ENCODE measurements at places on chromosomes 6 and 20.
A peak's percentile ranks its signal among the peaks of the same experiment; 100 is the strongest.

- no peak for DNase-seq
Measured at GRCh38 chr20:10659651-10660601, 13.9 kb downstream of the JAG1 start.

- DNase-seq = no peak
Measured at GRCh38 chr6:157673596-157673995, 149.4 kb upstream of the SNX9 start.

DNA sequence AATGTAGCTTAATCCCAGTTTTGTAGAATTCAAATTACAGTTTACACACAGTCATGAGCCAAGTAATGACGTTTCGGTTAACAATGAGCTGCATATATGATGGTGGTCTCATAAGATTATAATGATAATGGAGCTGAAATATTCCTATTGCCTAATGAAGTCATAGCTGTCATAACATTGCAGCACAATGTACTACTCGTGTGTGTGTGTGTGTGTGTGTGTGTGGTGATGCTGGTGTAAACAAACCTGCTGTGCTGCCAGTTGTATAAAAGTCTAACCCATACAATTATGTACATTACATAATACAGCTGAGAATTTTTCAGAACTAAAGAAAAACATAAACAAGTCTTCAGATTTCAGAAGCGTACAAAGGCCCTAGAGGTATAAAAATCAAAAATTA, 66.7 kb upstream of the ARID1B start:
- no peak for DNase-seq

GRCh38 chr6:107323133-107323785, 136.1 kb downstream of the PDSS2 start:
- DNase-seq = no peak

DNA sequence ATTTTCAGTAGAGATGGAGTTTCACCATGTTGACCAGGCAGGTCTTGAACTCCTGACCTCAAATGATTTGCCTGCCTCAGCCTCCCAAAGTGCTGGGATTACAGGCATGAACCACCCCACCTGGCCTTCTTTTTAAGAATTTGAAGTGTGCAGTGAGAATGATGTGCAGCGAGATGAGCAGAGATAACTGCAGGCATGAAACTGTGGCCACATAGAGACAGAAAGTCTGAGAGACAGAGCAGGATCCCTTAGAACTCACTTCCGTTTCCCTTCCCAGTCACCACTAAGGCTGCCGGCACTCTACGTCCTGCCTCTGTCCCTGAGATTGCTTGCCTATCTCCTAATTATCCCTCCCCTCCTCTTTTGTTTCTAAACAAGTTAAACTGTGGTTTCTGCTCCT, 27.2 kb downstream of the IL22RA2 start:
- DNase-seq = no peak

- DNase-seq = no peak
Measured at GRCh38 chr6:139145661-139146060, 10.8 kb downstream of the HECA start.

DNA sequence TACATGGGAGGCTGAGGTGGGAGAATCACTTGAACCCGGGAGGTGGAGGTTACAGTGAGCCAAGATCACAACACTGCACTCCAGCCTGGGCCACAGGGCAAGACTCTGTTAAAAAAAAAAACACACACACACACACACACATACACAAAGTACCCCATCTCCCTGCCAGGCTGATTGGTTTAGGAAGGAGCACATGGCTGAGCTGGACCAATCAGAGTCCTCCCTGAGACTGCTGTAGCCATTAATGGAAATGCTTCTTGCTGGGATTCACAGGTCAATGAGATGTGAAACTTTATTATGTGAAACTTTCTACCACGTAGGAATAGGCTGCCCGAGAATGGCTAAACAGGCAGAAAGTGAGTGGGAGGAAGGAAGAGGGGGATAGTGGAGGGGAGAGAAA, 2.9 kb downstream of the TREM1 start:
- no peak for DNase-seq

DNA sequence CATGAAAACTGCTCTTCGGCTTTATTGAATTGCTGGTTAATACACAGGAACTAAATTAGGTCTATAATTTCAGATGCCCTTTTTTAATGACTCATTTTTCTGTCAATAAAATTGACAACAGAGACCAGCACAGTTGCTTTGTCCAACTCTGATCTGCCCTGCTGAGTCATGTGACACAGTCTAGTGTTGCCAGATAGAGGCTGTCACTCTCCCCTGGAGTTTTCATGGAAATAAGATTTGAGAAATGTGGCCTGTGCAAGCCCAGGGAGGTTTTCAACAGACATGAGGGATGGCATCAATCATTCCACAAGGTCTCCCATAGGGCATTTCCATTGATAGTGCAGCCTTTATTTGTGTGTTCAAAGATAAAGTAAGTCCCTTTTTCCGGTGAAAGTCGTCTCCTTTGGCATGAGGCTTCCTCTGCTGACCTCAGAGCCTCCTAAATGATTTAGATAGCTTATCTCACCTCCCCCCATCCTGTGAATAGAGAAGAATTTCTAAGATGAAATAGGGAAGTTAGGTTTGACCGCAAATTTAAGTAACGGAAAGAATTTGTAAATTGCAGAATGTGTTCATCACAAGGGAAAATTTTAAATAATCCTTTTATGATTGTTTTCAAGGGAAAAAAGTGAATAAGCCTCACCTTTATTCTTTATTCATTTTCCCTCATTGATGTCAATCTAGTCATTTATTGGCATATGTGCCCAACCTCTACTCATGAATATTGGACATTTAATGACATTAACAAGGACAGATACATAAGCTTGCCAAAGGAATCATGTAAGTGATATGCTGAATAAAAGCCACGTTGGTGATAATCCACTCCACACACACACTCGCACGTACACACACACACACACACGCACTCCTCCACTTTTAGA, 277.7 kb downstream of the ADGB start:
- no peak for DNase-seq

GRCh38 chr6:134740027-134740373, 209.9 kb downstream of the ALDH8A1 start:
- DNase-seq = no peak

- no peak for DNase-seq
Measured at GRCh38 chr6:15981956-15982355, 146.9 kb upstream of the MYLIP start.

DNA sequence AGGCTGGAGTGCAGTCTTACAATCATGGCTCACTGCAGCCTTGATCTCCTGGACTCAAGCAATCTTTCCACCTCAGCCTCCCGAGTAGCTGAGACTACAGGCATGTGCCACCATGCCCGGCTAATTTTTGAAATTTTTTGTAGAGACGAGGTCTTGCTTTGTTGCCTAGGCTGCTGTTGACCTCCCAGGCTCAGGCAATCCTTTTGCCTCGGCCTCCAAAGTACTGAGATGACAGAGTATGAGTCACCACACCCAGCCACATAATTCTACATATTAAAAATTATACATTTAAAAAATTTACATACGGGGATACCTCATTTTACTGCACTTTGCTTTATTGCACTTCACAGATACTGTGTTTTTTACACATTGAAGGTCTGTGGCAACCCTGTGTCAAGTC, 115.1 kb downstream of the MAN1A1 start:
- DNase-seq = no peak

DNA sequence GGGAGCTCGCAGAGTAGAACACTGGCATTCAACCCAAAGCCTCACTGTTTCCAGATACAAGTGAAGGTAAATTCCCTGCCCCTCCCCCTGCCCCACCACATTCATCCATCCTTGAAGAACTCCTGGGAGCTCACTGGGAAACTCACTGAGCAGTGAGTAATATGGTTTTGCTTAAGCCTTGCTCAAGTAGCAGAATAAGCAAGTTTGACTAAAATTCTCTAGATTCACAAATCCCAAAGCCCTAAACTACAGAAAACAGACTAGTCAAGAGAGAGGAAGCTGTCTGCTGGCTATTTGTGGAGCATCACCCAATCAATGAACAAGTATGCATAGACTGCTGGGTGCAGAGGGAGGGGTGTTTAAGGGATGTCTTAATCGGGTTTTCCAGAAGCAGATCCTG, 82.1 kb downstream of the UNC5CL start:
- peak; percentile 88 for DNase-seq

DNA sequence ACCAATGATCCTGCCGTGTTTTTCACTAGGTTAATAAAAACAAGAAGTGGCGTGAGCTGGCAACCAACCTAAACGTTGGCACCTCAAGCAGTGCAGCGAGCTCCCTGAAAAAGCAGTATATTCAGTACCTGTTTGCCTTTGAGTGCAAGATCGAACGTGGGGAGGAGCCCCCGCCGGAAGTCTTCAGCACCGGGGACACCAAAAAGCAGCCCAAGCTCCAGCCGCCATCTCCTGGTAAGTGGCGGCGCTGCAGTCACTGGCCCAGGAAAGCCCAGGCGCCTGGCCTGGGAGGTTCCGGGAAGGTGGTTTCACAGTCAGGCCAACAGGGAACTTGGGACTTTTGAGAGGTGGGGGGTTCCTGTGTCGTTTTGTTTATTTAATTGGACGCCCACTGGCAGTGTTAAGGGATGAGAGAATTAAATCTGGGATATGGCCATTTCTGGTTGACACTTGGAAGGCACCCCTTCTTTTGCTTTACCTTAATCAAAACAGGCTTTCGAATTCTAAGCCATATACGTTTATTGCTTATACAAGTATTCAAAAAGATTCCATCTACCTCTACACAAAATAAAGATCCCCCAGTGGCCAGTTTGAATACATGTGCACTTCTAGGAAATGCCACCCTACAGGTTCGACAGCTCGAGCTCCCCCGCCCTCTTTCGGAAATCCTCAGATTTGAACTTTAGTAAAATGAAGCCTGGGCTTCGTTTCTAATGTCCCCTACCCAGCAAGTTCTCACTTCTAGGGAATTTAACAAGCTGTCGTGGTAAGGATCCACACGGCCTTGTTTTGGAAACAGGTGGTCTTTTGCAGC, 138.9 kb downstream of the TMEM242 start:
- DNase-seq = no peak

- peak; percentile 55 for DNase-seq
Measured at GRCh38 chr20:47181056-47181862, 175.2 kb downstream of the ZMYND8 start.

DNA sequence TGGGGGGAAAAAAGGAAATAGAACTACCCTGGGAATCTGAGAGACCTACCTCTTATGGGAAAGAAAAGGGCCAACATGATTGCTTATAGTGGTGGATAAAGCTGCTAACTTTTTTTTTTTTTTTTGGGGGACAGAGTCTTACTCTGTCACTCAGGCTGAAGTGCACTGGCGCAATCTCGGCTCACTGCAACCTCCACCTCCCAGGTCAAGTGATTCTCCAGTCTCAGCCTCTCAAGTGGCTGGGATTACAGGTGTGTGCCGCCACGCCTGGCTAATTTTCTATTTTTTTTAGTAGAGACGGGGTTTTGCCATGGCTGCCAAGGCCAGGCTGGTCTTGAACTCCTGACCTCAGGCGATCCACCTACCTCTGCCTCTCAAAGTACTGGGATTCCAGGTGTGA, 39.5 kb upstream of the TBC1D22B start:
- no peak for DNase-seq

DNA sequence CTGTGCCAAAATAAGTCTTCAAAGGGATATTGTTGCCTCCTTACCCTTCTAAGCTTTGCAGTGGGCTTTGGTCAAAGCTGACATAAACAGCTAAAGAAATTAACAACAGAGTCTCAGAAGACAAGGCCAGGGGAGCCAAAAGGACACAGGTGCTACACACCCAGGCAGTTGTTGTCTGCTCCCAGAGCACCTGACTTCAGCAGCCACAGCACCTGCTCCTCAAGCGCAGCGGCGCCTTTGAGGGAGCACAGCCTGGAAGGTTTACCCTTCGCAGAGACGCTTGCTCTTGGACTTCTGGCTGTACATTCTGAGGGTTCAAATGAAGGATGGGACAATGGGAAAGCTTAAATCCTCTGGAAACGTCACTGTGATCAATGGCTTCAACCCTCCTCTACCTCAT, 16.6 kb downstream of the B4GALT5 start:
- no peak for DNase-seq

- DNase-seq = no peak
Measured at GRCh38 chr6:28607990-28608389, 82.3 kb downstream of the GPX5 start.

GRCh38 chr6:44868335-44868668, 459.8 kb upstream of the RUNX2 start:
- DNase-seq = no peak

GRCh38 chr6:117817499-117817898, 89.6 kb upstream of the SLC35F1 start:
- DNase-seq = no peak

DNA sequence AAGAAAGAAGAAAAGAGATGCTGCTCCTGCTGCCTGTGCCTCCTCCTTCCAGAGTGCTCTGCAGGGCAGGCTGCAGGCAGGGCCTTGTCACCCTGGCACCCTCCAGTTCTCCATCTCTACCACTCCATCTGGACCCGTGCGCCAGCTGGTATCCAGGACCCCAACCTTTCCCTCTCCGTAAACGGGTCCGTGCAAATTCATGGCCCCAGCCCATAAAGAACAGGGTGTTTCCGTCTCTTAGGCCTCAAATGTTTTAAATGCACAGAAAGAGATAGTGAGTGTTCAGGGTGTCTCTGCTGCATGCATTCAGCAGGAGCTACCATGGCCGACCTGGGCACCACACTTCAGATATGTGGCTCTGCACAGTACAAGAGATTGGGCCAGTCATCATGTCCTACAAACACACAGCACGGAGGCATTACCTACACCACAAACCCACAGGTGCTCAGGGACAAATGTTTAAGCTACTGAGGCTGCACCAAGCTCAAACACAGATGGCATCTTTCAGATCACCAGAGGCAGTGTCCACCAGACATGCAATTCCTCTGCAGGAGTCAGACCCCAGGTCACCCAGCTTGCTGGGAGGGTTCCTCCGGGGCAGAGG, 258.1 kb downstream of the DLL1 start:
- no peak for DNase-seq

DNA sequence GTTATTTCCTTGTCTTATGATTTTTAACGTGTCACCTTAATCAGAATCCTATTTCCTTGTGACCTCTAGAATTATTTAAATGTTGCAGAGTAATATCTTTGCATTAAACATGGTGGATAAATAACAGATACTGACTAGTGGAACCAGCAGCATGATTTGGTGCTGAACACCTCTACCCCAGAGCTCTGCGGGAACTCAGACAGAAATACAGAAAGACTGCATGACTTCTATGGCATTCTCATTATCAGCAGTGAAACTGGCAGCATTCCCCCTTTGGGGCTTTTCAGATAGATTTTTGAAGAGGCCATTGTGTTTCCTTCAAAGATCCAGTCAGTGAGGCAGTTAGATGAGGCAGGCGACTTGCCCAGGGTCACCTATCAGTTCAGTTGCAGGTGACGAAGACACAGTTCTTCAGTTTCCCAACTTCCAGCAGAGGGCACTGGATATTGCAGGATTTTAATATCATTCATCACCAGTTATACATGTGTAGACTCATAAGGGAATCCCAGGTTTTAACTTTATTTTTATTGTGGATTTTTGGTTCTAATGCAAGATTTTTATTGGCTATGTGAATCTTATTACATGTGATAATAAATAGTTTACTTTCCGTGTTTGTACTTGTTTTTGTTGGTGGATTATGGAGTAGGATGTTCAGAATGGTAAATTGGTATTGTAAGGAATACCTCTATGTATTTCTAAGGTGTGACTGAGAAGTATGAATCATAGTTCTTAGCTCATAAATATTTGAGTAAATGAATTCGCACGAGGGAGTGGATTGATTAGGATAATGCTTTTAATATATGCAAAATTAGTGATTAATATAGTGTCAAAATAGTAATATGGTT, 81.3 kb downstream of the AFDN start:
- no peak for DNase-seq

All from kidney epithelial cell (primary cell).